NCI-H1092 treated with DMSO at 0.1 percent for 48 hours (cell line): ENCODE measurements at places on chromosomes 2 and 18.

DNA sequence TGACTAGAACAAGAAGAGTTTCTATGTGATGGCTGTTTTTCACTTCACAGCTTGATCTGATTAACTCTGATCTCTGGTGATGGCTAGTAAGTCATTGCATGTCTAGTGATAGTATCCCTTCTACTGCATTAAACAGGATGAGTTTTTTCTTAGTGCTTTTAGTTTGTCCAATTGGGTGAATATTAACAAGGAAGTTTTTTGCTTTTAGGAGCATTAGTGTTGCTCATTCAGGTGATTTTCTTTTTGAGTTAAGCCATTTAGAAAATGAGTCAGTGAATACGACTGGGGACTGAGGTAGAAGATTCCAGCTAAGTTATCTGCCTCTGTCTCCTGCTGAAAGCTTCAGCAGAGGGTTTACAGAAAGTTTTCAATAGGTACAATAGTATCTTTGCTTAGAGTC lies 306.7 kb downstream of the PIK3C3 start:
- no peak for DNase-seq

DNA sequence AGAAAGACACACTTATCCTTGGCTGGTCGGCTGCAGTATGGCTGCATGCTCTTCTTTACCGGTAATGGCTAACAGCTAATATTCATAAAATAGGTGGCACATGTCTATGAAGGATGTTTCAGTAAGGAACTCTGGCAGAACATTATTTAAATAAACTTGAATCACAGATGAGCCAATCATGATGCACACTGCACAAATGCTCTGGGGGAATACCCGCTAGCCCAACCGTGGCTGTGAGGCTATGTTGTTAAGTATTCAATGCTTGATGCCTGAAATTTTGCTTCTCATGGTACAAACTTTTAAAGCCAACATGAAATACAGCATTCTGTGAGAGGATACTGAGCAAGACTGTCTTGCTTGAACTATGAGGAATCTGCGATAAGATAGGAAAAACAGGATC lies 505.8 kb downstream of the ZEB2 start:
- DNase-seq = no peak

DNA sequence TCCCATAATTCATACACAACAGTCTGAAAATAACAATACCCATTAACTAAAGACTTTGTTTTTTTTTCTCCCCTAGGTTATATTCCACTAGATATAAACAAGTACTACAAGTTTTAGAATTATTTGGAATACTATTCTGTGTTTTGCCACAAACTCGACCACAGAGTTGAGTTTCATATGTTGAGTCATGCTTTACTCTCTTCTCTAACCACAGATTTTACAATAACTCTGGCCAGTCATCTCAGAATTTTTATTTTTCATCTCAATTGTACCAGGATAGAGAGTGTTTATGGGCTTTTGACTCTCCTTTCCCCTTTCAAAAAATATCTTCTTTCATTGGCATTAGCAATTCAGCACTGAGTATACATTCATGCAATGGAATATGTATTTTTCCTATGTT lies 348.7 kb upstream of the GALNT5 start:
- DNase-seq = no peak

DNA sequence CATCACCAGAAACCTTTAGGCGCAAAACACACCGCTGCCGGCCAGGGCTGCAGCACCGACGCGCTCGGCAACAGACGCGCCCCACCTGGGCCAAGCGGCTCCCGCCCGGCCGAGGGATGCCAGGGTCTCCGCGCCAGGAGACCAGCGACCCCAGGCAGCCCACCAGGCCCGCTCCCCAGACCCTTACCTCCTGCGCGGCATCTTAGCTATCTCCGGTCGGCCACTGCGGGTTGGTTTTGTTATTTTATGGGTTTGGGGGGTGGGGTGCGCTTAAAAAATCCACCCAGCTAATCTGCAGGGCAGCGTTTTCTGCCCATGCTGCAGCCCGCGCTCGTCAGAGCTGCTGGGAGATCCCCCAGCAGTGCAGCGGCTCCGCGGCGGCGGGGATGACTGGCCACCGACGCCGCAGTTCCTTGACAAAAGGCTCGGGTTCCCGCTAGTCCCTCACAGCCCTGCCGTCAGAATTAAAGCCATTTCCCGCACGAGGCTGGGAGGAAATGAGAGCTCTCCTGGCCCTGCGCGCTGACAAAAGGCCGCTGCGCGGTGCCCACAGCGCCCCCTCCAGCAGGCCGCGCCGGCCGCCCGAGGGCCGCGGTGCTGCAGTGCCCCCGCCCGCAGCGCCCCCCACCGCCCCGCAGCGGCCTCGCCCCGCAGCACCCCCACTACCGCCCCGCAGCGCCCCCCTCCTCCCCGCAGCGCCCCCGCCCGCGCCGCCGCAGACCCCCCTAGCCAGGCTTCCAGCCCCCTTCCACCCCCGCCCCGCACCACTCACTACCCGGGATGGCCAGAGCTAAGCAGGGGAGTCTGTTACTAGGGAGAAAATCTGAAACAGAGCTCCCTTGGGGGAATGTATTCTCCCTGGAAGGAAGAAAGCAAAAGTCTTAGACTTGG lies at the start of gene ADD2:
ADD2 (minus strand) TSS at position 502 of the 891 bp plus-strand sequence. CDS start 61,792 bp downstream, outside the sequence.
- peak; percentile 72 for DNase-seq
